ENCODE measurements at places on chromosomes 3 and 15.

DNA sequence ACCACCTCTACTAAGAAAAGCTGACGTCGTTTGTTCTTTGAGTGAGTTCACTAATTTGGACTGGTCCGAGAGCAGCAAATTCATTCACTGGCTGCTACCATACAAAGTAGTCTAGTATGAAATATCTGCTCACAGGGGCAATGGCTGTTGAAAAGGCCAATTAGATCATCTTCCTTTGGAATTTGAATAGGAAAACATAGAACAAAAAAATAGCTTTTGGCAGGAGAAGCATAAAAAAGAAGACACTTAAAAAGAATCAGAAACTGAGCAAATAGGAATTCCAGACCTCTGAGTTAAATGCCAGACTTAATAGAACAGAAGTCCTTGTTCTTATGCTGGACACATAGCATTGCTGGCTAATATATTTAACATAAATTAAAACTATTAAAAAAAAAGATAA, 159.3 kb downstream of the IL1RAP start:
- DNase-seq, result no peak

DNA sequence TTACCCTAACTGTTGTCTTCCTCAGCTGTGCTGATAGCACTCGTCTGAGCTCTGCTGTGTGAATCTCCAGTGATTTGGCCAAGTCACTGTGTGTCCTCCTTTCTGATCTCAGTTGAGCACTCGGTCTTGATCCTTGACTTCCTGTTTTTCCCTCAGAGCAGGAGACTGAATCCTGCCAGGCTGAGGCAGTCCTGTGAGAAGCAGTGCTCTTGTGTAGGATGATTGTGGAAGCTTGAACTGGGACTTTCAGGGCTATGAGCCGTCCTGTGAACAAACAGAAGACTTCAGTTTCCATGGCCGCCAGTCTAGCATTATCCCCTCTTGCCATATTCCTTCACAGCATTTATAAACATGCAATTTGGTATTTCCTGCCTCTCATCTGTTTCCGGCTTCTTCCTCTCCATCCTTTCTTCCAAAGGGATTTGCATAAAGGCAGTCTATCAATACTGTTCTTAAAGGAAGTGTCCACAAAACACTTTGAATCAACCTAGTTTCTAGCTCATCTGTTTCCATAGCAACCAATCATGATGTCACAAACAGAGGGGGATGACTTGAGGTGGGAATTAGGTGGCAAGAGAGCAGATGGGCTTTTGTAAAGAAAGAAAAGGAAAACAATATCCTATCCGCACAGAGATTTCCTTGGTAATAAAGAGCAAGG, 237.2 kb downstream of the AGBL1 start:
- DNase-seq, result no peak

GRCh38 chr3:71397046-71397445, 186.5 kb downstream of the FOXP1 start:
- no peak for DNase-seq

- DNase-seq, result no peak
These were observed 27.2 kb downstream of the PTX3 start for GRCh38 chr3:157463816-157464215.

- no peak for DNase-seq
These were observed 29.4 kb downstream of the ABCC5 start for GRCh38 chr3:183988216-183988790.

- no peak for DNase-seq
These were observed 67.5 kb upstream of the CORO2B start for GRCh38 chr15:68511073-68511991.

GRCh38 chr3:50164984-50165909, 10.1 kb downstream of the SEMA3F start:
- no peak for DNase-seq

DNA sequence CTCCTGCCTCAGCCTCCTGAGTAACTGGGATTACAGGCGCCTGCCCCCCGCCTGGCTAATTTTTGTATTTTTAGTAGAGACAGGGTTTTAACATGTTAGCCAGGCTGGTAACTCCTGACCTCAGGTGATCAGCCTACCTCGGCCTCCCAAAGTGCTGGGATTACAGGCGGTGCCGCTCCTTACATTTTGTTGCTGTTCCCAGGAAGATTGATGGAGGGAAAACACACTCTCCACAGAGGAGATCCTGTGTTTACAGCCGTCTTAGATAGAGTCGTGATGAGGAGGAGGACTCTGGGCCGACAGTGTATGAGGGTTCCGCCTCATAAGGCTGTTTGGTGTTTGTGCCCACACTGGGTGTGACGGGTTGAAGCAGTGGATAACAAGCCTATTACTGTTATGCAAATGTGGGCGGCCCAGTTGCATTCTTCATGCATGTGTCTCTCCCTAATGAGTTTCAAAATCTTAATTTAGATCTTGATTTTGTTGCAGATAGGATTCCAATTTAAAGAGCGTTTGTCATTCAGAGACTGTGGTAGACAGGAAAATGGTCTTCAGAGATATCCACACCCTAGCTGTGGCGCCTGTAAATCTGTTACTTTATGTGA, 60.0 kb downstream of the APBA2 start:
- DNase-seq, result no peak

GRCh38 chr3:62007036-62007435, 366.3 kb downstream of the FEZF2 start:
- DNase-seq, result no peak

- no peak for DNase-seq
These were observed 33.8 kb upstream of the FURIN start for GRCh38 chr15:90834626-90835025.

GRCh38 chr3:10945683-10946287, 46.8 kb upstream of the SLC6A1 start:
- peak; percentile 31 for DNase-seq

- DNase-seq, result no peak
These were observed 637.9 kb downstream of the NLGN1 start for GRCh38 chr3:174035328-174035886.

Measured in effector CD4-positive, alpha-beta T cell (primary cell).